ENCODE measurements at places on chromosomes 4 and X.

DNA sequence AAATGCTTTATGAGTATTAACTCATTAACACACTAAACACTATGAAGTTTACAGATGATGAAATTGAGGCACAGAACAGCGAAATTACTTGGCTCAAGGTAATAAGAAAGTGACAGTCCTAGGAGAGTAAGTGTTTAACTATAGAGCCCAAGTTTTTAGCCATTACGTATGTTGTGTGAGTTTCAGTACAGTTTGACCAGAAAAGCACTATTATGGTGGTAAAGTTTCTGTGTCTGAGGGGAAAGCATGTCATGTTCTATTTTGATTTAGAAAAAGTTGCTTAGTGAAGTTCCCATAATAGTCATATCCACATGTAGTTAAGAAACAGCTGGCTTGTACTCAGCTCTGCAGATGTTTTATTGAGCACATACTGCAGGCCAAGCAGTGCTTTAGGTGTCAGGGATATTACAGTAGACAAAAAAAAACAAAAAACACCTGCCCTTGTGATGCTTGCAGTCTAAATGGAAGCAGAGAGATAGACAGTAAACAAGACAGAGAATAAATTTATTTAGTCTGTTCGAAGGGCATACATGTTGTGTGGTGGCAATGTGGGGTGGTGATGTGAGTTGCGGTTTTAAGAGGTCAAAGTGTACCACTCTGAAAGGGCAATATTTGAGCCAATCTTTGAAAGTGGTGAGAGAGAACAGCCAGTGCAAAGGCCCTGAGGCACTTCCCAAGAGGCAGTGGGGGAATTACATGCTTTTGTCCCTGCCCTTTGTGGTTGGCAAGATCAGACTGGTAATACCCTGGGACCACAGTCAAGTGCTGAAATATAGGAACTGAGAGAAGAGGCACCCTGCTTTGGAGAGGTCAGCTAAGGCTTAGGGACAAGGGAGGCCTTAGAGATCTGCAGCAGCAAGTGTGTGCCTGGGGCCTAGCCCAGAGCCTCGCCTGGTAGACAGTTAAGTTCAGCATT lies 6.2 kb downstream of the TMEM131L start:
- DNase-seq = no peak

- DNase-seq = no peak
Measured at GRCh38 chrX:146054311-146054710, 236.7 kb downstream of the SLITRK2 start.

DNA sequence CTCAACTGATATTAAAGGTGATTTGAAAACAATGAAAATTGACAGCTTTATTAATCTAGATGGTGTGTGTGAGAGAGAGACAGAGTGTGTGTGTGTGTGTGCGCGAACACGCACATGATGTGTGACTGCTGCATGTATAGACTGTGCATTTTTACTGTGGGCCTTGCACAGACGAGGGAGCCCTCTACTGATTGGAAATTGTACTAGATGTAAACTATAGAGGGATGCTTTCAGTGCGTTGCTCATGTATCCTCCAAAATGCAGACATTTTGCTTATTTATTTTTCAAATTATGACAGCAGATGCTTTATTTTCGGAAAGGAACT lies 168.4 kb upstream of the GK2 start:
- no peak for DNase-seq

DNA sequence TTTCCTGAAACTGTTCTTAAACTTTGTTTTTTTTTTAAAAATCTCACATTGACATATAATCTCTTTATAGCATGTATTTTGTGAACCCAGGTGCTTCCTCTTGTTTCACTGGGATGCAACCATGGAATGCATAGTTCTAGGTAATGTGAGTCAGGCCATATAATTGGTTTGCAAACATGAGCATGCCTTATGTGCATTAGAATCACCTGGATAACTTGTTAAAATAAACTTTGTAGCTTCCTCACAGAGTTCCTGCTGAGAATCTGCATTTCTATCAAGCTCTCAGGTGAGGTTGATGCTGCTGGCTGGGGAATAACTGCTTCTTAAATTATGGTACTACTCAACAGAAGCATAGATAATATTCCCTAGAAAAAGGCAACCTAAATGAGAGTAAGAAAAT lies 940.3 kb upstream of the LCORL start:
- no peak for DNase-seq

GRCh38 chr4:8072235-8072968 lies 86.2 kb downstream of the ABLIM2 start:
- no peak for DNase-seq

DNA sequence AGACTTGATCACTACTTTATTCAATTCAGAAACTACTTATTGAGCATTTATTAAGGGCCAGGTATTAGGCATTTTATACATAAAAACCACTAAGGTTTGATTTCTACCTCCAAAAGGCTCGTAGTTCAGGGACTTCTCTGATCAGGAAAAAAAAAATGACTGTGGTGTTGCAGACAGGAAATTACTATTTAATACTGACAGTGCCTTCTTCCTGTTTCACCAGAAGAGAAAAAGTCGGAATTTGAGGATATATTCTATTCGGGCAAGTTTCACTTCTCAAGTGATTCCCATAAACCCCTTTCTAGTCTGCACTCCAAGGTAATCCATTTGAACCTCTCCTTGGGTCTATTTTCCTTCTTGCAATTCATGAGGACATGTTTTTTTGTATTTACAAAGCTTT lies 15.3 kb upstream of the TASL start:
- DNase-seq = no peak
